LoVo (cell line): ENCODE measurements at places on chromosomes 2 and 18.

- no peak for DNase-seq
Measured at GRCh38 chr2:104836265-104836664, 17.6 kb upstream of the POU3F3 start.

- no peak for DNase-seq
Measured at GRCh38 chr2:71610671-71611070, 157.3 kb downstream of the DYSF start.

GRCh38 chr2:182463760-182464159 lies 36.9 kb upstream of the PDE1A start:
- no peak for DNase-seq

- DNase-seq: no peak
Measured at GRCh38 chr2:109428841-109429566, 184.8 kb downstream of the SEPTIN10 start.

- peak; percentile 18 for DNase-seq
Measured at GRCh38 chr18:36419900-36420531, 122.5 kb downstream of the FHOD3 start.

GRCh38 chr2:226198956-226199355 lies 600.7 kb downstream of the IRS1 start:
- no peak for DNase-seq

- DNase-seq: no peak
Measured at GRCh38 chr2:119076713-119077112, 81.8 kb downstream of the C1QL2 start.

- no peak for DNase-seq
Measured at GRCh38 chr18:34609986-34610648, 100.0 kb upstream of the DTNA start.

GRCh38 chr2:240392084-240392947 lies 43.1 kb upstream of the GPC1 start:
- DNase-seq: no peak

GRCh38 chr2:197827618-197828017 lies 23.2 kb downstream of the PLCL1 start:
- DNase-seq: no peak

GRCh38 chr2:54240515-54241469 lies 15.2 kb downstream of the TSPYL6 start:
- no peak for DNase-seq

- no peak for DNase-seq
Measured at GRCh38 chr2:138063181-138063580, 98.9 kb downstream of the HNMT start.

GRCh38 chr2:218395456-218395825 lies 4.2 kb upstream of the CTDSP1 start:
- DNase-seq: no peak

- DNase-seq: no peak
Measured at GRCh38 chr2:240564561-240565332, 3.5 kb upstream of the RNPEPL1 start.

DNA sequence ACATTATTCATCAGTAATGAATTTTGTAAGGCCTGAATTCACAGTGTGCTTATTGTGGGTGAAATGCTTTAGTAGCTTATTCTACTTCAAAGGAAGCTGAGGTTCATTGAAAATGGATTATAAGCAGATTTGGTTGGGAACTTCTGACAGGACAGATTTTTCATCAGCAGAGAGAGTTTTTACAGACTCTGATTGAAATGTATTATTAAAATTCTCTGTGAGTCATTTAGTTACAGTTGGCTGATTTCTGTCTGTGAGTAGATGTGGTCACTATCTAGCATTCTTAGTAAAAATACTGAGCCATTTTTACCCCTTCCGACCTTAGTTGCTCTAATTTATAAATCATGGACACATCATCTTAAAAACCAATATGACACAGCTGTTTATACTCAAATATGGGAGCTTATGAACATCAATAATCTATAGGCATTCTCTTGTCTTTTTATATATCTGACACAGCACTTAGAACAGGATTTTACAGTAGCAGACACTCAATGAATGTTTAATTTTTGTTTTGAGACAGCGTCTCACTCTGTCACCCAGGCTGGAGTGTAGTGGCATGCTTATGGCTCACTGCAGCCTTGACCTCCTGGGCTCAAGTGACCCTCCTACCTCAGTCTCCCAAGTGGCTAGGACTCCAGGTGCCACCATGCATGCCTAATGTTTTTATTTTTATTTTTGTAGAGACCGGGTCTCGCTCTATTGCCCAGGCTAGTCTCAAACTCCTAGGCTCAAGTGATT lies 239.6 kb downstream of the BABAM2 start:
- DNase-seq: no peak

DNA sequence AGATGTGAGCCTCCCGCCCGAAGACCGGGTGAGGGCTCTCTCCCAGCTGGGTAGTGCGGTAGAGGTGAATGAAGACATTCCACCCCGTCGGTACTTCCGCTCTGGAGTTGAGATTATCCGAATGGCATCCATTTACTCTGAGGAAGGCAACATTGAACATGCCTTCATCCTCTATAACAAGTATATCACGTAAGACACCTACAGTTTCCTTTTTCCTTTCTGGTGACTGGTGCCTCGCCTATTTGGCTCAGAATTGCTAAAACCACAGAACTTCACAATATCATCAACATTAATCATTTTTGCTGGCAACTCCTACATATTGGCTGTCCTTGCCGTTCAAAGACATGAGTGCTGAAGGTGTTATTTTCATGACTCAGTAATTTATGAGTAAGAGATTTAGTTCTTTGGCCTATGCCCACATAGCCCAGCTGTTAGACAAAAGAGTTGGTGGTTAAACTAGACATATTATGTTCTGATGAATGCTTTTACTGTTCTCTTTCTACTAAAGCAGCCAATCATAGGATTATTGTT lies 2.2 kb downstream of the STAMBP start:
- peak; percentile 22 for DNase-seq

DNA sequence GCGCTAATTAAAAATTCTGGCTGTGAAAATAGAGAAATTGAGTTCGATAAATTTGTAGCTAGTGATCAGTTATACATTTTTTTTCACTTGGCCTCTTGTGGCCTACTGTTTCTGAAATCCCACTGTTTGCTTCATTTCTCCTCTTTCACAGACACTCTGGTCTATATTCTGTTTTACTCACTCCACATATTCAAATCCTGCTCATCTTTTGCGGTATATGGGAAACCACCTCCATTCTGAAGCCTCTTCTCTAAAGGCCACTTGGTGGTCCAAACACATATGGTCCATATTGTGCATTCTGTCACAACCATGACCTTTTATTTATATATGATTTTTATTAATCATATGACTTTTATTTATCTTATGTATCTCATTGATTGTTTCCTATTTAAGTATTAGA lies 67.0 kb downstream of the MYO1B start:
- DNase-seq: no peak

- DNase-seq: no peak
Measured at GRCh38 chr18:33195795-33196194, 244.7 kb downstream of the CCDC178 start.

- no peak for DNase-seq
Measured at GRCh38 chr2:115083225-115083624, 640.8 kb downstream of the DPP10 start.

DNA sequence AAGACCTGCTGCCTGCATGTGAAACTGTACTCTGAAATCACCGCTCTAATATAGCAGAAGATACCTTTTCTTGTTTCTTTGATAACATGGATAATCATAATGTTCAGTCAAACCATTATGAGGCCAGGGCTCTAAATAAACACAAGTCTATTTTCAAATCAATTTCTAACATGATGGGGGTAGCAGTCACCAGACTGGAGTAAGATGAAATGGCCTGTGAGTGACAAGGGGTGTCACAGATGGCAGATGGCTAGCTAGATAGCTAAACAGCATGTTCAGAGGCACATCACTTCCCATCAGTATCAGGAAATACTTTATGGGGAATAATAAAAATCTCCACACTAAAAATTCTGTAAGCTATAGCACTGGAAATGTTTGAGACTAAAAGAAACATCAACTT lies 14.0 kb downstream of the MBD2 start:
- no peak for DNase-seq

DNA sequence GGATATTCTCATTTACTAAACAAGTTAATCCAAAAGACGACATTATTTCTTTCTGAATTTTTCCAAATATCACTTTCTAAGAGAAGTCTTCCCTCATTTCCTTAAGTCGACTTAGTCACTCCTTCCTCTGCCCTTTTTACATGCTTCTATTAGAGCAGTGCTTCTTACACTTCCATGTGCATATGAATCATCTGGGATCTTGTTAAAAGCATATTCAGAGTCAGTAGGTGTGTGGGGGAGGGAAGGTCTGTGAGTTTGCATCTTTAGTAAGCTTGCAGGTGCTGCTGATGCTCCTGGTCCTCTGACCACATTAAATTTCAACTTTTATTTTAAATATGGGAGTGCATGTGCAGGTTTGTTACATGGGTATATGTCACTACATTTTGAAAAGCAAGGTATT lies 582.6 kb downstream of the NRXN1 start:
- no peak for DNase-seq

- peak; percentile 43 for DNase-seq
Measured at GRCh38 chr2:168119515-168120141, 127.8 kb downstream of the STK39 start.

DNA sequence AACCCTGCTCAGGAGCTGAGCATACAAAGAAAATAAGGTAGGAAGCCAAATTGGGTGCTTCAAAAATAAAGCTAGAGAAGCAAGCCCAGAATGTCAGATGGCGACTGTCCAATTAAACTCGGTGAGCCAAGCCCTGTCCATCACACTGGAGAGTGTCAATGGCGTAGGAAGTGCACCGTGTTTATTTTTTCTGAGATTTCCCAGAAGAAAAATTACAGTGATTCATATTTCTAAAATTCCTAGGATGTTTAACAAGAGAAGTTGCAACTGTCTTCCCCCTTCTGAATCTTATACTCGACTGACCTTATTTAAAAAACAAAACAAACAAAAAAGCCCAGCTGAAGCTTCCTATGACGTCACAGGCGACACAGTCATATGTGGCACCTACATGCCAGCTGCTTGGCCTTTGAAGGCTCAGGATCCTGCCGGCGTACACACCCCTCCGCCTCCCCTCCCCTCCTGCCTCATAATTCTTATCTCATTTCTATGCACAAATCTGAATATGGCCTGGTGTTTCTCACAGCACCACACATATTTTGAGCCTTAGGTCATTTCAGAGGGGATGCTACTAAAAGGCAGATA lies 60.8 kb downstream of the MBP start:
- no peak for DNase-seq

- no peak for DNase-seq
Measured at GRCh38 chr2:100702438-100703109, 117.4 kb upstream of the NPAS2 start.

GRCh38 chr2:215604606-215605005 lies 168.7 kb upstream of the FN1 start:
- no peak for DNase-seq

- no peak for DNase-seq
Measured at GRCh38 chr2:65700004-65700651, 267.7 kb upstream of the SPRED2 start.

GRCh38 chr18:28040211-28040610 lies 136.7 kb downstream of the CDH2 start:
- DNase-seq: no peak

- DNase-seq: no peak
Measured at GRCh38 chr2:71933467-71934319, 214.0 kb downstream of the CYP26B1 start.

DNA sequence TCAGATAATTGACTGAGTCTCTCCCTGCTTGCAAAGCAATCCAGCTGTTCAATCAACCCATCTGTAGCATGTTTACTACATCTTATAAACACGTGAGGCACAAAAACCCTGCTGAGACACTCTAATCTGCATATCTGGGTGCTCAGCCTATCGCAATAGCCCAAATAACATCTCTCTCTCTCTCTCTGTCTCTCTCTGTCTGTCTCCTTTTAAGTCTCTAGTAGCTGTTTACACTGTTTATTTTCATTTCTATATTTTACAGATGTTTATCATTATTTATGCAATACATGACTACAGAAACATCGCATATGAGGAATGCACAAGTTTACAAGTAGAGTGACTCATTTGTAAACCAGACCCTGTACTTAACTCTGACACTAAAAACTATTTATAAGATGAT lies 422.1 kb upstream of the DSEL start:
- DNase-seq: no peak

- DNase-seq: no peak
Measured at GRCh38 chr2:181724662-181725061, 44.3 kb upstream of the NEUROD1 start.
